Heart left ventricle (tissue), 16 donors: ENCODE measurements at places on chromosomes 4 and X. TPM values are rescaled to one million over a fixed set of nuclear protein-coding genes. Genes with fewer than 3 reads are reported as not detected.

Gene TCEAL9
- 56.5 TPM for polyA plus RNA-seq

Gene ACE2
- 9.2 TPM for polyA plus RNA-seq

DNA sequence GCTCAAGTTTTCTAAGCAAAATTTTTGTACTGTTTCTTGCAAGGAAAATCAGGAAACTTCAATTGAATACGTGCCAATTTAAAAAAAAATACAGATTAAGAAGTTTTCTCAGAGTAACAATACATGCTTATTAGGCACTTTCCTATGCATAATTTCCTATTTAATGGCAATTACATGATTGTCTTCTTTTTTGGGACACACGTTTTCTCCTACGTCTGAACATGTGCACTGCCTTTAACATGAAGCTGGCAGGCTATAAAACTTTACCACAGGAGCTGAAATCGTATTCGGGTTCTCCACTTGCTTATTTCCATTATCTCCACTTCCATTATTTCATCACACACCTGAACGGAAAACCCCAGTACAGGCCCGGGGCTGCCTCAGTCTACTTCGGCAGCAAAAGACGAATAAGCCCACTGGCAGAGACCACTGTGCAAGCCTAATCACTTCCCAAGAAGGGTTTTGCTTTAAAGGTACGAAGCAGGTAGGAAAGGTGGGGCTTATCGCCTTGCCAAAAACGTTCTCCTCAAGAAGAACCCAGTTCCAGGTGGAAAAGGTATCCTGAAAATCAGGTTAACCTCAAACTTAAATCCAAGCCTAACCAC is 575 bp downstream of the RCHY1 start:
- peaks cover 4% of the 10 kb centered on the region for H3K36me3 ChIP-seq
- peak overlapping the region; percentile 33 for H3K27ac ChIP-seq
- DNase-seq: no peak
- peaks cover 63% of the 10 kb centered on the region for H3K4me1 ChIP-seq

DNA sequence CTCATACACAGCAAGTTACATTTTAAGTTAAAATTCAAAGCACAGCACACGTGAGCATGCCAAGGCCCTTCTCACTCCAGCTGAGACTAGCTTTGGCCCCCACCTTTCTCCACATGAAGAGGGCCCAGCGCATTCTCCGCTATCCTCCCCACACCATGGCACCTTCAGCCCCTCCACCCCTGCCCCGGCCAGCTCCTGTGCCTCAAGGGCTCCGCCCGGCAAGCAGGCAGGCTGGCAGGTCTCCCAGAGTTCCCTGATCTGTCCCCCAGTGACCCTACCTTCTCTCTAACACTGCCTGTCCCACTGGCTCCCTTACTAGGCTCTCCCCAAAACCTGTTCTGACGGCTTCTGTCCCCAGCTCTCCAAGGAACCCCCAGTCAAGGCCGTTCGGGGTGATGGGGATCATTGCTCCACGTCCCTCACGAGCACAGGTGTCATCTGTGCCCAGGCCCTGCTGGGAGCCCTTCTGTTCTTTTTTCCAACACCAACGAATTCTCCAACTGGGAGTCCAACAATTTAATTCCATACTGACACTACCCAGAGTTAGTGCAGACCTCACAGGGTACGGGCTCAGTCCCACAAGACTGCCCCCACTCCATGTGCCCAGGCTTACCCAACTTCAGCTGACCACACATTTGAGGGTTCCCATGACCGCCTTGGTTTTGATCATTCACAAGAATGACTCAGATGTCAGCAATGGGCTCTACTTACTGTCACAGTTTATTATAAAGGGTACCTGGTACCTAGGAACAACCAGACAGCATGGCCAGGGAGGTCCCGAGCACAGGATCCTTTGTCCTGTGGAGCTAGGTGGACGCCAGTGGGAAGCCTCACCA is 4.2 kb downstream of the LETM1 start:
- H3K36me3 ChIP-seq: peaks cover 19% of the 10 kb centered on the region
- DNase-seq: peak; percentile 53
- peaks cover 31% of the 10 kb centered on the region for H3K4me1 ChIP-seq
